ENCODE measurements at places on chromosomes 4 and X. TPM values are rescaled to one million over a fixed set of nuclear protein-coding genes. Genes with fewer than 3 reads are reported as not detected.

Gene TMA16
- 41.2 TPM for total RNA-seq

Gene NALF2
- 0.20 TPM for total RNA-seq

Gene G6PD
- 72.7 TPM for total RNA-seq

Gene GAB3
- total RNA-seq = 32.1 TPM

Gene TMEM271
- total RNA-seq = not detected

Gene NDNF
- 0.29 TPM for total RNA-seq
